ENCODE measurements at places on chromosomes 6 and 20.

DNA sequence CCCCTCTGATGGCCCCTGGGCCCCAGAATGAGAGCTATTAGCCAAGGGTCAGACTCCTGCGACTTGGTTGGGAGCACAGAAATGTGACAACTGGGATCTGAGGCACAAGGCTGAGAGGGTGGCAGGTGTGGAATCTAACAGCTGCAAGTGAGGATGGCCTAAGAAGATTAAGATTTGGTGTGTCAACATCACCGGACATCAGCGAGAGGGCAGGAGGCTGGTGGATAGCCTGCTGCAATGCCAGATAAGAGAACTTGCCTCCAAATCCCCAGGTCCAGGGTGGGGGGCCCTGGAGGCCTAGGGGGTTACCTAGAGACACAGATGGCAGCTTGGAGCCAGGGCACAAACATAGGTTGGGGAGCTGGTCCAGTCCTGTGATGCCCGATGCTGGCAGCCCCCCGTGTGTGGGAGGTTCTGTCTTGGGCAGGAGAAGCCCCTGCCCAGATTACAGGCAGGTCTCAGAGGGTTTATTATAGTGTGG is 155.8 kb downstream of the GRM4 start:
- no peak overlapping the region for H3K4me3 ChIP-seq
- H3K27me3 ChIP-seq, result no peaks in the 10 kb centered on the region
- H3K4me1 ChIP-seq, result no peaks in the 10 kb centered on the region
- H3K27ac ChIP-seq, result no peak overlapping the region
- no peak for DNase-seq

DNA sequence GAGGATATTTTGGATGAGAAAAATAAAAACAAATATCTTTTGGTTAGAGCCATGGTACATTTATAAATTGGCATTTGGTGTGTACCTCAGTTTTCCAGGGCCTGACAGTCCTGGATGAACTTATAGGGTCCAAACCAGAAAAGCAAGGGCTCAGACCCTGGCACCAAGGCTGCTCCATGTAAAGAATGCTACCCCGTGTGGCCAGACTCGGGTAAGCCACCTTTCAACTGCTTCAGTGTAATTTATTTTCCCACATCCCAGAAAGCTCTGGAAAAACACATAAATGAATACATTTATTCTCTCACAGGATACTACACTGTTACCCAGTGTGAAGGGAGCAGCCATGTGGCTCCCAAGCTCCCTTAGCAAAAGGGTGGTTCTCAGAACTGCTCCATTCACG is 13.8 kb downstream of the MRPL14 start:
- no peak for DNase-seq
- peaks cover 66% of the 10 kb centered on the region for H3K36me3 ChIP-seq
- no peak overlapping the region for H3K4me3 ChIP-seq
- no peak overlapping the region for H3K27ac ChIP-seq
- no peaks in the 10 kb centered on the region for H3K4me1 ChIP-seq
- no peaks in the 10 kb centered on the region for H3K27me3 ChIP-seq

DNA sequence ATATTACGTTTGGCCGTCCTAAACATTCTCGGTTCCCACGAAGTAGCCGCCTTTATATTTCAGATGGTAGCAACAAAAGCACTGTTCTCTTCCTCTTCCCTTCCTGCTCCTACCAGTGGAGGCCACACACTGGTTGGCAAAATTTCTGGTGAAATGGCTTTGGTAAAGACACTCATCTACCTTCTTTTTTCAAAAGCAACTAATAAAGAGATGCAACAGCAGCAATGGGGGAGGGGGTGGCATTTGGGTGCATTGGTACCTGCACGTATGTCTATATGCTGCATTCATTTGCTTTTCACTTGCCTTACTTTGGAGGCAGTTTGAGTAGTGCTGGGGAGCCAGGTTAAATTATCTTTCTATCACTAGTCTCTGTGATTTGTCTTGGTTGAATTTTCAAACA is 6.0 kb downstream of the POU3F2 start:
- no peak overlapping the region for H3K4me3 ChIP-seq
- no peaks in the 10 kb centered on the region for H3K36me3 ChIP-seq
- peaks cover 7% of the 10 kb centered on the region for H3K4me1 ChIP-seq
- no peak overlapping the region for H3K27ac ChIP-seq
- H3K27me3 ChIP-seq, result peaks cover 74% of the 10 kb centered on the region

DNA sequence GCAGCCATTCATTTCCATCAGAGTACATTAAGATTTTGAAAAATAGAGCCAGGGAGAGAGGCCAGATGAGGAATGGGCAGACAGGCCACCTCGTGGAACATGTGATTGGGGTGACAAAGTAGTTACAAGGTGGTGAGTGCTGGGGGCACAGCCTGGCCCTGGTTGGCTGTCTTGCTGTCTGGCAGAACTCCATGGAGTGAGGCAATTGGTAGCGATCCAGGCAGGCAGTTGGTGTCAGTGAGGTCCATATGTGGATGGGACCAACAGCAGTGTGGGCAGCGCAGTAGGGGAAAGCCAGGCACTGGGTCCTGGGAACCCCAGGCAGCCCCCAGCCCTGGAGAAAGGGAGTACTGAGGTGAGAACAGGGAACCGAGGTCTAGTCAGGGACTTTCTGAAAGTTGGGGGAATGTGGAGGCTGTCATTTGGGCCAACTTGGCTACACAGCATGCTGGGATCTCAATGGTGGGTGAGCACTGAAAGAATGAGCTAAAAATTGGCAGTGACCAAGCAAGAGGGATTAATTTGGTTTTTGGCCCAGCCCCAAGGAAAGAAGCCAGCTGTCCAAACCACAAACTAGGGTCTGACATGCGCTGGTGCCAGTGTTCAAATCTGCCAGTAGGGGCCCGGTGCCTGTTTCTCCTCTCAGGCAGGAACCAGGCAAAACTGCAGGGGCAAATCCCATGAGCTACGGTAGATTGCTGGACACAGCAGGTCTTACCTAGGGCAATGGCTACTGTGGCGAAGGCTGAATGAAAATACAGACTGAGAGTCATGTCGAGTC is 61.4 kb upstream of the E2F3 start:
- DNase-seq, result no peak
- no peak overlapping the region for H3K27ac ChIP-seq
- no peaks in the 10 kb centered on the region for H3K4me1 ChIP-seq
- H3K4me3 ChIP-seq, result no peak overlapping the region

GRCh38 chr6:74549746-74550145 is 656.1 kb downstream of the COL12A1 start:
- no peaks in the 10 kb centered on the region for H3K4me1 ChIP-seq
- H3K27me3 ChIP-seq, result no peaks in the 10 kb centered on the region
- H3K36me3 ChIP-seq, result no peaks in the 10 kb centered on the region
- H3K27ac ChIP-seq, result no peak overlapping the region
- H3K4me3 ChIP-seq, result no peak overlapping the region

DNA sequence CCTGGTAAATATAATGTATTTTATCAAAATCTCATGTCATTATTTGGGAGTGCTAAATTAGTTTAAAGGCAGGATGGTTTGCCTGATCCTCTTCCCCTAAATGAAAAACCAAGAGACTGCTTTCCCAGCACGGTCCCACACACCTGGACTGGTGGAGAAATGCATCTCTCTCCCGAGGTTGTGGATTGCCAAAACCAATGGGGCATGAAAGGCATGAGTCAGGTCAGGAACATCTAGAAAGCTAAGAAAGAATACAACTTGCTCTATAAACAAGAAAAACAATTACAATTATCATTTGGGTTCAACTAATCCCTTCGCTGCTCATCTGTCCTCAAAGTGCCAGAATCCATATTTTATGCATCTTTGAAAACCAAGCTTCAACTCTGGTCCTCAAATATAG is 308.3 kb upstream of the IRAK1BP1 start:
- no peak overlapping the region for H3K4me3 ChIP-seq
- no peaks in the 10 kb centered on the region for H3K27me3 ChIP-seq
- no peaks in the 10 kb centered on the region for H3K4me1 ChIP-seq
- H3K27ac ChIP-seq, result no peak overlapping the region
- DNase-seq, result no peak

DNA sequence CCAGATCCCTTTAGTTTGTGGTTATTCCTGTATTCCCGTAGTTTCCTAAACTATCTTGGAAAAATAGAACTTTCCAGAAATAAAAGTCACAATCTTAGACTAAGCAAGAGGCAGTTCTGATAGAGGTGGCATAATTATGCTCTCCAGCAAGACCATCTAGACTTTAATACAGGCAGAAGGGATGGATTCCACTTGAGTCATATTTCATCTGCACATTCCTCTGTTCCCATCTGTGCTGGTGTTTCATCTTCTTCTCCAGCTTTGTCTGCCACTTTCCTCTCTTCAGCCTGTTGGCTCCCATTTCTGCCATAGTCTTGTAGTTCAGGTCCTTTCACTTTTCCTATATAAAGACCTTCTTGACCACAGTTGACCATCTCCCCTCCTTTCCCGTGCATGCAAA is 102.9 kb downstream of the SOBP start:
- H3K36me3 ChIP-seq, result no peaks in the 10 kb centered on the region
- H3K4me1 ChIP-seq, result no peaks in the 10 kb centered on the region
- H3K27me3 ChIP-seq, result no peaks in the 10 kb centered on the region
- no peak for DNase-seq
- no peak overlapping the region for H3K4me3 ChIP-seq
- H3K27ac ChIP-seq, result no peak overlapping the region

DNA sequence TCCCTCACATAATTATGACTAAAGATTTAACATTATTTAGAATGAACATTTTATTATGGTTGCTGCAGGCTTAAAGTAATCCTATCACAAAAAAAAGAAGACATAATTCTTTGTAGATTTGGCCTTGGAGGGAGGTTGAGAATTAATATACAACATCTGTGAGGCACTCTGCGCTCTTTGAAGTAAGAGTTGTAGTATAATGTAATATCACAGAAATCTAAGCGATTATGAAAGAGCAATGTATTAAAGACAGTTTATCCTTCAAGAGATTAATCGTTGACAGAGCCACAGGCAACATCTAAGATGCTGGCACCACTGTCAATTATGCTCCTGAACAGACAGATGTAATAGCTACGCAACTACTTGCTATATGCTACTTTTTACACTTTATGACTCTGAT is 946.8 kb downstream of the GRIK2 start:
- H3K4me1 ChIP-seq, result no peaks in the 10 kb centered on the region
- H3K27ac ChIP-seq, result no peak overlapping the region
- H3K27me3 ChIP-seq, result no peaks in the 10 kb centered on the region
- H3K4me3 ChIP-seq, result no peak overlapping the region

Measured in H9 (cell line).